ENCODE measurements at places on chromosomes 1 and 21.

DNA sequence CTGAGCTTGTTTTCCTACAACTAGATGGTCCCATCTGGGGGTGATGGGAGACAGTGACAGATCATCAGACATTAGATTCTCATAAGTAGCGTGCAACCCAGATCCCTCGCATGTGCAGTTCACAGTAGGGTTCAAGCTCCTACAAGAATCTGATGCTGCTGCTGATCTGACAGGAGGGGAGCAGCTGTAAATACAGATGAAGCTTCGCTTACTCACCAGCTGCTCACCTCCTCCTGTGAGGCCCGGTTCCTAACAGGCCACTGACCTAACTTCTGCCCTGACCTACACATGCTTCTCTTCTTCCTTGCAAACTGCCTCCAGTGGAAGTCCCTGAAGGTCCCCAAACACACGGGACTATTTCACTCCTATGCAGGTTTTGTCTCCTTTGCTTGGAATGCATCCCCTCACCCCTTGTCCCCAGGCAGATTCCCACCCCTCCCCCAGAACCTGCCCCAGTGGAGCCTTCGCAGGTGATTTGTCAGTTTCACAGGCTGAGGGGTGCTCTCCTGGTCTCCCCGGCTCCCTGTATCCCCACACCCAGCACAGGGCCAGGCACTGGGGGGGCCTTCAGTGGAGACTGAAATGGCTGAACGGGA, 5.7 kb upstream of the ZBTB48 start:
- no peak for DNase-seq

DNA sequence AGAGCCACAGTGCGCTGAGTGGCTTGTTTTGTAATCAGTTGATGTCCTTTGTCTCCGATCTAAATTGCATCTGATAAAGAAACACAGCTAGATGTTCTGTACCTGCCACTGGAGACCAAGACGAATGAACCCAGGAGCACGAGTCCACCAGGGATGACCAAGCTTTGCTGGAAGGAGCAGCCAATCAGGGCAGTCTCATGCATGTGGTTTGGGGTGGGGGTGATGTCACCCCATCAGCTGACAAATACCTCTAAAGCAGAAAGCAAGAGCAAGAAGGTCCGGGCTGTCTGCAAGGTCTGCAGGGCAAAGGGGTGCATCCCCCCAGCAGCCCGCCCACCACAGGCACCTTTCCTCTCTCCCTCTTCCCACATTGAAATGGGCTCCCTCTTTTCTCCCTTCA, 653.8 kb downstream of the AJAP1 start:
- no peak for DNase-seq

GRCh38 chr1:227896710-227897655, 50.7 kb downstream of the WNT9A start:
- DNase-seq = no peak

DNA sequence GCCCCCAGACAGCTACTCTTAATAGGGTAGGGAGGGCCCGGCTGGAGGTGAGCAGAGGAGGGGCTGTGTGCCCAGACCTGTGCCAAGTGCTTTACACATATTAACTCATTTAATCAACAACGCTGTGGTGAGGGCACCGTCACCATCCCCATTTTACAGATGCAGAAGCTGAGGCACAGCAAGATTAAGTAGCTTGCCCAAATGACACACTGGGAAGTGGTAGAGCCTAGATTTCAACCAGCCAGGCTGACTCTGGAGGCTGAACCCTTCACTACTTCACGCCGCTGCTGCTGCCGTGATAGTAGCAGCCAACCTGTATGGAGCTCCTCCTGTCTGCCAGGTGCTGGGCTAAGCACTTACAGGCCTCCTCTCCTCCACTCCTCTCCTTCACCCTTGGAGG, 127.2 kb downstream of the PTPRU start:
- DNase-seq = no peak

DNA sequence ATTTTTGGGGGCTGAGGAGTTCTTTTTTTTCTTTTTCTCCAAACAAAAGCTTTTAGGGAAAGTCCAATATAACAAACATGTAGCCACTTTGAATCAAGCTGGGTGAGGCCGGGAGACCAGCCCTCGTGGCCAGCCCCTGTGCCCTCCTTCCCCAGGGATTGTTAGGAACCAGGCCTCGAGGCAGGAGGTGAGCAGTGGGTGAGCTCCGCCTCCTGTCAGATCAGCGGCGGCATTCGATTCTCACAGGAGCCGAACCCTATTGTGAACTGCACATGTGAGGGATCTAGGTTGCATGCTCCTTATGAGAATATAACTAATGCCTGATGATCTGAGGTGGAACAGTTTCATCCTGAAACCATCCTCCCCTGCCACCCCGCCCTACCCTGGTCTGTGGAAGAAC, 41.8 kb upstream of the TTC22 start:
- no peak for DNase-seq

DNA sequence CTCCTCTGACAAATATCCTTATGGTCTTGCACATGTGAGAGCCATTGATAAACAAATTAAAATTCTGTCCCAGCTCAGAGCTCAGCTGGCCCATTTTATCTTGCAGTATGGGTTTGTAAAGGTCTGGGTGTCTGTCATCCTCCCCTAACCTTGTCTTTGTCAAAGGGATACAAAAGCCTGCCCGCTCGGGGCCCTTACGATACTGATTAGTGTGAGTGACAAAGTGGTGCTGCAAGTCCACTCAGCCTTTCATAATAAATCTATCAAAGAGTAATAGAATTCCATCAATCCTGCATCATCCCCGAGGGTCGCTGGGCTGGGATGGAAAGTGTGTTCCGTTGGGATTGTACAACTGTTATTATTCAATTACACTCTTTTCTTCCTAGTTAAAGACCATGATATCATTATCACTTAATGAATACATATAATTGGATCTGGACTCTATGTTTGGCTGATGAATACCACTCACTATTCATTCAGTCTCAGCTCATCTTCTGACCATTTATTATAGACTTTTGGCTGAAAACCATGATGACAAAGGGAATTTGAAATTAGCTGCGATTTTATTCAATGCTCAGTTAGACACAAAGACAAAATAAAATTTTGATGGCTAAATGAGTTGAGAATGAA, 122.5 kb upstream of the FOXD3 start:
- DNase-seq = no peak

DNA sequence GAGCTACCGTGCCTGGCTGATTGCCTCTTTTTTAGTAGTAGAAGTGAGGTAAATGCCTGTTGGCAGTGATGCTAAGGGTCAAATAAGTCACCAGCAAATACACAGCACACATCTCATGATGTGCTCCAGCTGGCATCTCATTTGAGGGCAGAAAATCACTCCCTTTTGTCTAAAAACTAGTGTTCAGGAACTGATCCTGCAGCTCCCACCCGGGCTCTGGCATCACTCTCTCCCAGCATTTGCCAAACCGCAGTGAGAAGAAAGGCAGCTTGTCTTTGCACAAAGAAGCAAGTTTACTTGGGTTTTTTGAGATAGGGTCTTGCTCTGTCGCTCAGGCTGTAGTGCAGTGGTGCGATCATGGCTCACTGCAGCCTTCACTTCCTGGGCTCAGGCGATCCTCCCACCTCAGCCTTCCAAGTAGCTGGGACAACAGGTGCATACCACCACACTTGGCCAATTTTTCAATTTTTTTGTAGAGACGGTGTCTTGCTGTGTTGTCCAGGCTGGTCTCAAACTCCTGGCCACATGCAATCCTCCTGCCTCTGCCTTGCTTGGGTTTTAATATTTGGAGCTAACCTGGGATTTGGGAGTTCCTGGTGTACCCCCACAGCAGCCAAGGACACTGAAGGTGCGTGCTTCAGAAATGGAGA, 4.1 kb downstream of the RBP7 start:
- DNase-seq = no peak

Measured in activated CD4-positive, alpha-beta T cell treated with anti-CD3 and anti-CD28 coated beads, Interleukin-2, amount 10 ng/mL, durations not matched to agents 7 days and 5 days (primary cell).